ENCODE measurements at places on chromosomes 5 and 9.

DNA sequence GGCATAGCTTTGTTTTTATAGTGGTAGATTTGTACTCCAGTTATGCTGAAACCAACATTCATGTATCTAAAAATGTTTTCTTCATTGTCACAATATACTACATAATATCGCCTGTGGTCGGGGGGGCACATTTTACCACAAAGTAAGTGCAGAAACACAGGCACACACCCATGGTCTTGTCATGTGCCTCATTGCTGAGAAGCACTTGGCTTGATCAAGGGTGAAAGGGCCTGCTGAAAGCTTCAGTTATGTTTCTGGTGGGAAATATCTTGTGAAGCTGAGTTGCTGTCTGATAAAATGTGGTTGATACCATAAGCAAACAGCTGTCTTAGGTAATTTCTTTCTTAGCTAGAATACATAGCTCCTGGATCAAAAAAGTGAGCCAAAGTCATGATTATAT, 393.1 kb downstream of the MAN2A1 start:
- DNase-seq, result no peak

GRCh38 chr5:56212130-56212879, 20.8 kb downstream of the ANKRD55 start:
- DNase-seq, result no peak

DNA sequence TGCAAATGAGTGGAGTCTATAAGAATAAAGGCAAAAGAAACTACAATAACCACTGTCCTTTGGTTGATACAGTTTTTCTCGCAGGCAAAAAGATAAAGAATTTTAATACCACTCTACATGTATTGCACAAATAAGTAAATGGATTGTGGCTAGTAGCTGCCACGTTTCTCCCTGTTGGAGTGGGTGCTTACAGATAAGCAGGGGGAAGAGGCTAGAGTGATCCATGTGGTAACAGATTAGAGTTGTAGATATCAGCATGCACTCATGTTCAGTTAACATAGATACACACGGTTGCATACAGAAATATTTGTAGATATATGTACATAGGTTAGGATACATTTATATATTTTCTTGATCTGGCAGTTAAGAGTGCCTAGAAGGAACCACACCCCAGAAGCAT, 179.5 kb downstream of the ARHGEF28 start:
- no peak for DNase-seq

GRCh38 chr5:169354263-169354662, 53.3 kb upstream of the SLIT3 start:
- DNase-seq, result peak; percentile 50

- peak; percentile 48 for DNase-seq
These were observed 35.6 kb downstream of the GPBP1 start for GRCh38 chr5:57209316-57210040.
